SJCRH30 (cell line): ENCODE measurements at places on chromosomes 6 and 20. TPM values are rescaled to one million over a fixed set of nuclear protein-coding genes. Genes with fewer than 3 reads are reported as not detected.

The ASCC3 gene
- 72.9 and 79.3 TPM in 2 replicates for total RNA-seq

The PCMTD2 gene
- total RNA-seq = 24.2 and 31.0 TPM in 2 replicates

The OR10C1 gene
- not detected in 2 replicates for total RNA-seq

The TFAP2C gene
- not detected in 2 replicates for total RNA-seq

The KHDC3L gene
- total RNA-seq = not detected in 2 replicates

The MATN4 gene
- total RNA-seq = 0.18 TPM in 1 of 2 replicates, not detected in the other

The LBP gene
- total RNA-seq = not detected in 2 replicates

The BMP5 gene
- total RNA-seq = 61.2 and 72.3 TPM in 2 replicates

The FAM162B gene
- total RNA-seq = not detected in 2 replicates

The KIF16B gene
- 2.0 and 2.6 TPM in 2 replicates for total RNA-seq

The TRIM40 gene
- total RNA-seq = not detected in 2 replicates

The OARD1 gene
- total RNA-seq = 24.8 and 30.8 TPM in 2 replicates

The PPP1R14C gene
- 0.05 TPM in 1 of 2 replicates, not detected in the other for total RNA-seq

The NKX2-4 gene
- total RNA-seq = 3.9 TPM in 2 replicates

The SEMG1 gene
- not detected in 2 replicates for total RNA-seq

The PARD6B gene
- 2.3 and 2.8 TPM in 2 replicates for total RNA-seq

The ANKEF1 gene
- total RNA-seq = not detected in 2 replicates

The FAM184A gene
- 8.9 and 11.3 TPM in 2 replicates for total RNA-seq

The CDH4 gene
- 0.06 TPM in 1 of 2 replicates, not detected in the other for total RNA-seq

The PERP gene
- total RNA-seq = 5.4 and 5.7 TPM in 2 replicates

The SYNGAP1 gene
- total RNA-seq = 1.8 and 2.5 TPM in 2 replicates

The KHDC1L gene
- total RNA-seq = not detected in 2 replicates

The LHFPL5 gene
- total RNA-seq = 0.08 and 0.10 TPM in 2 replicates

The TBXT gene
- 0.20 TPM in 1 of 2 replicates, not detected in the other for total RNA-seq

The TOMM34 gene
- 43.4 and 43.5 TPM in 2 replicates for total RNA-seq

The OR12D3 gene
- not detected in 2 replicates for total RNA-seq

The GDAP1L1 gene
- total RNA-seq = not detected in 2 replicates

The KCNB1 gene
- 0.10 and 0.30 TPM in 2 replicates for total RNA-seq

The LY6G6F gene
- not detected in 2 replicates for total RNA-seq

The WFDC10B gene
- not detected in 2 replicates for total RNA-seq

The KIF6 gene
- total RNA-seq = 0.08 and 0.22 TPM in 2 replicates
